NCI-H2227 treated with DMSO at 0.1 percent for 48 hours (cell line): ENCODE measurements at places on chromosomes 1 and 21.
A peak's percentile ranks its signal among the peaks of the same experiment; 100 is the strongest.

GRCh38 chr1:230832476-230832875, 35.8 kb downstream of the C1orf198 start:
- DNase-seq, result no peak

DNA sequence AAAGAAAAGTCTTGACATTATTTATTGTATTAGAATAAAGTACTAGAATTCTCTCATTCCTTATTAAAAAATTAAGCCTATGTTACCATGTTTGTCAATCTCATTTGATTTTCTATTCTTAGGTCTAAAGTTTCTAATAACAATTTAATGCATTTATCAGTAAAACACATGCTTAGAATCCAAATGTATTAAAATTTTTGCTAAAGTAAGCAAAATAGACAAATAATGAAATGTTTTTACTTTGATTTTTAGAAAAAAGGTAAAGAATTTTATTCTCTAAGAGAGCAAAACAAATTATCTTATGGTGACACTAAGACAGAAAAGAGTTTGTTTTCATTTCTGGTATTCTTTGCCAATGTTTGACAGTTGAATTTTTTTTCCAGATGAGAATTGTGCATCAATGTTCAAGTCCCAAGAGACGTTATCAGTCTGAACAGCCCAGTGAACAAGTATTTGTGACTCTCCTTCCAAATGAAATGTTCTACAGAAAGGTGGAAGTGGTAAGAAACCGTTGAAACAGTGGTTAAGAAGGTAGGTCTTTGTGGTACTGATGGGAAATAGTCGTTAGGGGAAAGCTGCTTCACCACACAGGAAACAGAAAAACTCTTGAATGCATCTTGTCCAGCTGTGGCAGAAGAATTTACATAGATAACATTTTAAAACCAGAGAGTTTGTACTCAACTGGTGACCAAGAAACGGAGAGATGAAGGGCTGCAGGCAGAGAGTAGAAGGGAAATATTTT, 402.5 kb downstream of the PTPRC start:
- DNase-seq, result no peak

DNA sequence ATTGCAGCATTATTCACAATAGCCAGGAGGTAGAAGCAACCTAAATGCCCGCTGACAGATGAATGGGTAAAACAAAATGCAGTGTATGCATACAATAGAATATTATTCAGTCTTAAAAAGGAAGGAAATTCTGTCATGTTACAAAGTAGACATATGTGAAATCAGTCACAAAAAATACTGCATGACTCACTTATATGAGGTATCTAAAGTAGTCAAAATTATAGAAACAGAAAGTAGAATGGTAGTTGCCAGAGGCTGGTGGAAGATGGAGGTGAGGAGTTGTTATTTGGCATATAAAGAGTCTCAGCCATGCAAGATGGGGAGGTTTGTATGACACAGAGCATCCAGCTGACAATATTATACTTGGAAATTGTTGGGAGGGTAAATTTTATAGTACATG, 43.0 kb upstream of the EGLN1 start:
- DNase-seq, result no peak

- DNase-seq, result no peak
Observed at GRCh38 chr1:209484429-209484828, 99.1 kb upstream of the CAMK1G start.

DNA sequence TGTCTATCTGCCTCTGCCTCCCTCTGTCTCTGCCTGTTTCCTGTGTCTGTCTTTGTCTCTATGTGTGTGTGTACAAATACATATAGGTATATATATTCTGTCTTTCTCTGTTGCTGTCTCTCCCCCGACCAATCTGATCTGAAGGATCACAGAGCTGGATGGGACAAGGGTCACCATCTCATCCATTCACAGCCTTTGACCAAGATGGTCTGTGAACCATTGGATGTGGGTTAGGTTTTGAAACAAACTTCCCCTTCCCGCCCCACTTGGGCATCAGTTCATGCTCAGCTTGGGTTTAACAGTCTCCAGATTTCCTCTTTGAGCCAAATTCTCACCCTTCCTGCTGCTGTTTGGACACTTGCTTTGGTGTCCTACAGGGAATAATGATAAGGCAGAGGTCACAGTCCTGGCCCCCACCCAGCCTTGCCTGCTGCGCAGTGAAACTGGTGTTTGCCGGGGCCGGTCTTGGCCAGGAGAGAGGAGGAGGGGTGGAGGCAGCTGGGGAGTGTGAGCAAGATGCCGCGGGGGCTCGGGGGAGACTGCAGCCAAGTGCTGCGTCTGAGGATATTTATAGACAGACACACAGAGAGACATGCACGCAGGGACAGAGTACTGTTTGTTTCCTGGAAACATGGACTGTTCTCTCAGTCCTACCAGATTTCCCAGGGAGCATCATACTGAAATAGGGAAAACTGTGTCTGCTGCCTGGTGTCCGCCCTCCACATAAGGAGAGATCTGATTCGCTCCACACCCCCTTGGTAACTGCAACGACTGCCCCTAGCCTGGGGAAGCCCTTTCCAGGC, 27.0 kb upstream of the BTG2 start:
- peak; percentile 83 for DNase-seq

GRCh38 chr1:63902844-63903589, 129.2 kb downstream of the ROR1 start:
- no peak for DNase-seq

DNA sequence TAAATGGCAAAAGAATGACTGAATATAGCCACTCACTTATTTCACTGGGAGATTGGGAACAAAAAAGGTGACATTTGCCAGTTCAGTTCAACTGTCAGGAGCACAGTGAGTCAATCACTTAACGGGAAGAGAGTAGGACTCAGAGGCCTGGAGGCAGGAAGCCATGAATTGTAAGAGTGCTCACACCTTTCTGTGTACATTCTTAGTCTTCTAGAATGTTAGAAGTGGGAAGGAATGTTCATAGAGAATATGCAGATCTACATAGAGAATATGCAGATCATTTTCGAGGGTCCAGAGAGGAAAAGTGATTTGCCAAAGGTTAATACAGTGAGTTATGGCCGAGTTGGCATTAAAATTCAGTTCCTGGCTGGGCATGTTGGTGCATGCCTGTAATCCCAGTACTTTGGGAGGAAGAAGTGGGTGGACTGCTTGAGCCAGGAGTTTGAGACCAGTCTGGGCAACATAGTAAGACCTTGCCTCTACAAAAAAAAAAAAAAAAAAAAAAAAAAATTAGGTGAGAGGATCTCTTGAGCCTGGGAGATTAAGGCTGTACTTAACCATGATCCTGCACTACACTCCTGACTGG, 8.3 kb downstream of the IL20 start:
- no peak for DNase-seq

DNA sequence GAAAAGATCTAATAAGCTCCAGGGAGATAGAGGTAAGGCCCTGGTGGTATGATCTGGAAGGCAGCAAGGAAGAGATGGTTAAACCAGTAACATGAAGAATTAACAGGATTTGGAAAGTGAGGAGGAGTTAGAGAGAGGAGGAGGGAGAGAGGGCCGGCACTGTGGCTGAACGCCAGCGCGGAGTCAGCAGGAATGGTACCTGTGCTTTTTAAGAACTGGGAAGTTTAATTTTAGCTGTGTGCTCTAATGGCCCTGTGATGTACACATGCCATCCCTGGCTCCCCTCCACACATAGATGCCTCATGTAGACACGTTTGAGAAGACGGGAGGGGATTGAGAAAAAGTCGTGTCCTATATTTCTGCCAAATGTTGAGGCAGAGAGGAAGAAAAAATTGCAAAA, 13.8 kb upstream of the AVPR1B start:
- DNase-seq, result no peak

GRCh38 chr1:24724345-24725208, 20.7 kb upstream of the CLIC4 start:
- DNase-seq, result peak; percentile 65

- no peak for DNase-seq
Observed at GRCh38 chr1:59007820-59008598, 224.2 kb upstream of the JUN start.

DNA sequence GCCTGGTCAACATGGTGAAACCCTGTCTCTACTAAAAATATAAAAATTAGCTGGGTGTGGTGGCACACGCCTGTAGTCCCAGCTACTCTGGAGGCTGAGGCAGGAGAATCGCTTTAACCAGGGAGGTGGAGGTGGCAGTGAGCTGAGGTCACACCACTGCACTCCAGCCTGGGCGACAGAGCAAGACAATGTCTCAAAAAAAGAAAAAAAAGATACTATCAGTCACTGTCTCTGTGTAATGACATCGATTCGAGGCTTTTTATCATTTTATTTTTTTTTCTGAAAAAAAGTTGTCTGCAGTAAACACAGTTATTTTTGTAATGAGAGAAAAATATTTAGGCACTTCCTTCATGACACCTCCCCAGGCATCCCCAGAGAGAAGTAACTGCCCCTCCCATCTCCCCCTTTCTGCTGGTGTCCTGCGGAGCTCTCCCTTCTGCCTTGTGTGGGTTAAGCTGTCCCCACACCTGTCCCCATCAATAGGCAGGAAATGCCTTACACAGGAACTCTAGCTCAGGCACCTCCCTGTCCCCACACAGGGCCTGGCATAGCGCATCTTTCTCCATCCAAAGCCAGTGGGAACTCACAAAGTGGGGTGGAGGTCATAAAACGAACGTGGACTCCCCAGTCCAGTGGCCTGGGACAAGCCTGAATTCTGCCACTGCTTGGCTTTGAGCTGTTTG, 132.0 kb downstream of the SYF2 start:
- no peak for DNase-seq

GRCh38 chr1:148264374-148265276, 112.5 kb upstream of the NBPF11 start:
- DNase-seq, result no peak

DNA sequence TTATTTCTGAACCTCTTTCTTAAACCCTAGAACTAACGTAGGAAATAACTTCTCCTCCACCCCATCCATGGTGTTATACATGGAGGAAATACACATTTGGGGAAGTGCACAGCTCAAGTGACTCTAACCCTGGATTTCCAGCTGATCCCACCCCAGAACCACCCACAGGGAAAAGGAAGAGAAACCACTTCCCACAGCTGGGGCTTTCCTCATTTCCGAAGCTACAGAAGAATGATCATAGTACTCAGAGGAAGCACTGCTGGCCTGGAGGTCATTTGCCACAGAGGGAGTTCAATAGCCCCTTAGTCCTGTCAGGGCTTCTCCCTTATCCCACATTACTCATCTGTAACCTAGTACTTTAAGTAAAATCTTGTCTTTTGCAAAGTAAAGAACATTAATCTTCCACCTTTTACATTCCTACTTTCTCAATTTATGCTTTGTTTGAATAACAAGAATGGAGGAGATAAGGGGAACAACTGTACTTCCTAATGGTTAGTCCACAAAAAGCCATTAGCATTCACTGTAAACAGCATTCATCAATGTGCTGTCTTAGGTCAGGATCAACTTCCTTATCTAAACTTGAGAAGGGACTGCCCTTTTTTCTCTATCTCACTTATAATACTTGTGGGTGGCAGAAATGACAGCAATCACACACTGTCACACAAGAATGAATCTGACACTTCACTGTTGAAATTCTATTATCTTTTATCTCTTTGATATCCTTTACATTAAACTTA, 63.0 kb upstream of the RGS1 start:
- no peak for DNase-seq

DNA sequence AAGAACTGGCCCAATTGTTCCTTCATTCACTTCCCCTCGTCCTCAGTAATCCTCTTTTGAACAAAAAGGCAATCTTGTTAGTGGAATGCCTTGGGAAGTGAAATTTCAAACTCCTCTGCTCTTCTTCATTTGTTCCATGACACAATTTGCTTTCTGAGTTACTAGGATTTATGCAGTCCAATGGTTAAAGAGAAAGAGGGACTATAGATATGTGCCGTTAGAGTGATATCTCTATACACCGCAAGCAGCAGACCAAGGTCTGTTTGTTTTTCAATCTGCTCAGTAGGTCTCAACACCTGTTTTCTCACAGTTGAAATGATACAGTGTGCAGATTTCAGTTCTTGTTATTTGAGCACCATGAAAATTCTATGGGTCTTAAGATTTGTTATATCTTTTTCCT, 244.0 kb downstream of the DNM3 start:
- no peak for DNase-seq

DNA sequence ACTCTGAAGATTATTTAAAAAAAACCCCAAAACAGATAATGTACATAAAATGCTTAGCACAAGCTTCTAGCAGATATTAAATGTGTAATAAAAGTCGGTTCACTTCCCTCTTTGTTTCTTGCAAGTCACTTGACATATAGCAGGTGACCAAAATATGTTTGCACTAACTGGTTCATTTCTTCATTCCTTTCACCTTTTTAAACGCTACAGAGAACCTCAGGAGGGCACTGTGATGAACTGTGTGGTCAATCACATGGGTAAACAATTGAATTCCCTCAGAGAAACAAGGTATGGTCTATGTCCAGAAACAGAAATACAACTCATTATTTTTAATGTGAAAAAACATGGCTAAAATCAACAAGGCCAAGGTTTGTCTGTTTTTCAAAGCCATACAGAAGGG, 51.3 kb upstream of the BCL10 start:
- DNase-seq, result no peak

DNA sequence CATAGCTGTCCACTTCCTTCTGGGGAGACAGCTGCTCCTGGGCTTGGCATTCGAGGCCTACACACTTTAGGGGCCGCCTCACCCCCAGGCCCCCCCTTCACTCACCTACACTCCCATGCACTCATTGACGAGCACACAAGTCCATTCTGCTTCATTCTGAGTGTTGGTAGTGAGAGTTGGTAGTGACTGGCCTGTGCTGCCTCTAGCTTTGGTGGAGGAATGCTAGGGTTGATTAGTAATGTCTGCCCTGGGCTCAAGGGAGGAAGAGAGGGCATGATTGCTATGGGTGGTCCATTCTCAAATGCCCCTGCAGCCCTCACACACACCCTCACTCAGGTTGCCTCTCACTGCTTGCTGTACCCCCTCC, 30.4 kb downstream of the TRIM11 start:
- DNase-seq, result no peak

DNA sequence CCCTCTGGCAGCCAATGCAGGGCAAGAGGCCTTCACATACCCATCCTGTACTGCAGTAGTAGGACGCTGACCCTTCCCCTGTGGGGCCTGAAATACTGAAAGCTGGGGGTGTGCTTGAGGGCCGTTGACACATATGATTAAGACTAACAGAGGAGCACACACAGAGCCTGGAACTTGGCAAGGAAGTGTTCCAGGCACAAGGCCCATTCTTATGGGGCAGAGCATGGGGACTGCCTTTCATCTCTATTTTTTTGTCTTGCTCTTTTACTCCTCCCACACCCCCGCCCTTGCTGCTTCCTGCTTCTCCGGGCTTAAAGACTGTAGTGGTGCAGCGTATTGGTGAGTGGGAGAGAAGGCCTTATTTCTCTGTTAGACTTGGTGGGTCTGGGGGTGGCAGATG, 137.4 kb downstream of the BACH1 start:
- no peak for DNase-seq

- no peak for DNase-seq
Observed at GRCh38 chr1:32957017-32957416, 7.6 kb downstream of the RNF19B start.

DNA sequence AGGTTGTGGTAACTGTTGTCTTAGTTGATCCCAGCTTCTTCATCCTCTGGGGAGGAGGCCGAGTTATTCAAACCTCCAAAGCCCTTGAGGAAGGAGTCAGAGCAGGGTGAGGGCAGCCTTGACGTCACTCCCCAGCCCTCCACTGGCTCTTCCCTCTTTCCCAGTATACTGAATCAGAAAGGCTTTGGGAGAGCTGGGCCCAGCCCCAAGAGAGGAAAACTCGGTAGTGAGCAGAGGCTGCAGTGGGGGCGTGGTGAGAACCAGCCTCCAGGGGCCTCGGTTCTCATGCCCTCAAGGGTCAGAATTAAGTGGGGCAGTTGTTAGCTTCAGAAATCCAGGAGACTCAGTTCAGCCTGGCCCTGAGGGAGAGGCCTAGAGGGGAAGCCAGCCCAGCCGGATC, 1.8 kb upstream of the GJA4 start:
- DNase-seq, result no peak
